ENCODE measurements at places on chromosomes 7 and 10.

DNA sequence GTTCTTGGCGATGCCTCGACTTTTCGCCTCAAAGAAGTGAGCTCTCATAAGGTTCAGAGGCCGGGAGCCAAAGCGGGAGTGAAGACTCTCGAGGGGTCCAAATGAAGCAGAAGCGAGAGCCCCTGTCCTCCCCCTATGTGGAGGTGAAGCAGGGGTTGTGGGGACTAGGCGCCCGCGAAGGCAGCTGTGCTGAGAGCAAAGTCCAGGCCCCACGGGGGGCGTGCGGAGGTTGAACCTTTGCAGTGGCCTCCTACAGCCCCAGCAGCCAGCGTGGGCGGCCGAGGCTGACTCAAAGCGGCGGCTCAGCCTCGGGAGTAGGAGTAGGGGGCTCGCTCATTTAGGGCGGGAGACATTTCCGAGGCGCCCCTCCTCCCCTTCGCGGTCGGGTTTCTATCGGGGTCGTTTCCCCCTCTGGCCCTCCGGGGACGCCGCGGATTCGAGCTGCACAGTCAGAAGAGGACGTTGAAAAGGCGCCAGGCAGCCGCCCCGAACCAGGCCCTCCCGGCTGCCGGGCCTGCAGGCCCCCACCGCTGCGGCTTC, 553 bp upstream of the ADD3 start:
- peaks cover 22% of the 10 kb centered on the region for H3K4me1 ChIP-seq
- H3K4me3 ChIP-seq = peak overlapping the region; percentile 67
- H3K36me3 ChIP-seq = no peaks in the 10 kb centered on the region
- H3K27ac ChIP-seq = no peak overlapping the region
- no peaks in the 10 kb centered on the region for H3K27me3 ChIP-seq

DNA sequence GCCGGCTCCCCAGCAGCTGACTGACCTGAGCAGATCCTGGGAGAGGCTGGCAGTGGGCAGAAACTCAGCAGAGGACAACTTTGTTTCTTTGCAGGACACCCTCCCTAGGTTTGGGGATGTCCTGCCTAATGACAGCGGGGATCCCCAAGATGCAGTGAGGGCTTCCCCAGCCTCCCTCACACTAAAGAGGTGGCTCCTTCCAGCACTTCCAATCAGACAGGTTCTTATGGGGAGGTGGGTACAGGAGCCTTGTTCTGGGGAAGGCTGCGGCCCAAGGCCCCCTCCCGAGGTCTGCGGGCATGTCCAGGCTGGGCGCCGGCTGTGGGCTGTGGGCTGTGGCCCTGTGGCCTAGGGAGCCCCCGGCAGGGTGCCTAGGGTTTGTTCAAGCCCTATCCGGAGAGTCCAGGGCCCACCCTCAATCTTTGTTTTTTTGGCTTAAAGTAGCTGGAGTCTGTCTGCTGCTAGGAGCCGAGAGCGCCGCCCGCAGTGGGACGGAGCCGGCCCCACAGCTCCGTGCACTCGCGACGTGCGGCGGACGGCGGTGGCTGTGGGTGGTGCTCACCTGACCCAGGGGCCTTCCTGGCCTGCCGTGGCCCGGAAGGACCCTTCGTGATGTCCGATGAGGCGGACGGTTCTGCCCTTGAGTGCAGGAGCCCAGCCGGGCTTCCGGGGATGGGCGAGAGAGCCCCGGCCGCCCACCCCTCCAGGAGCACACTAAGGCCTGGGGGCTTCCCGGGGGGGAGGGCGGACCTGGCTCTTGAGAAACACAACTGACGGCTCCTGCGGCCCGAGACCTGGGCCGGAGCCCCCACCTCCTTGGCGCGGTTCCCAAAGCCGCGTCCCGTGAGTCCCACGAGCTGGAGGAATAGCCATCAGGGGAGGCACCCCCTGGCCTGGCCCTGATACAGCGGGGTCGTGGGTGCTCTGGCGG, 57.2 kb downstream of the PDGFA start:
- no peaks in the 10 kb centered on the region for H3K27me3 ChIP-seq
- peak; percentile 42 for DNase-seq
- H3K4me3 ChIP-seq = no peak overlapping the region
- no peak overlapping the region for H3K27ac ChIP-seq

DNA sequence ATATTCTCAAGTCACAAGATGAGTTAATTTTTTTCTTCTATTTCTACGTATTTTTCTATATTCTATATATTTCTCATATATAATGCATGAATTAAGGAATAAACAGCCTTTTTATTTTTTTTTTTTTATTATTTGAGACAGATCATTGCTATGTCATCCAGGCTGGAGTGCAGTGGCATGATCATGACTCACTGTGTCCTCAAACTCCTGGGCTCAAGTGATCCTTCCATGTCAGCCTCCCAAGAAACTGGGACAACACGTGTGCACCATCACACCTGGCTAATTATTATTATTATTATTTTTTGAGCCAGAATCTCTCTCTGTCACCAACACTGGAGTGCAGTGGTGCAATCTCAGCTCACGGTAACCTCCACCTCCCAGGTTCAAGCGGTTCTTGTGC, 1.5 kb downstream of the CLDN12 start:
- H3K4me3 ChIP-seq = no peak overlapping the region
- H3K27me3 ChIP-seq = no peaks in the 10 kb centered on the region
- H3K4me1 ChIP-seq = peaks cover 9% of the 10 kb centered on the region
- H3K27ac ChIP-seq = peak overlapping the region; percentile 86
- DNase-seq = no peak

DNA sequence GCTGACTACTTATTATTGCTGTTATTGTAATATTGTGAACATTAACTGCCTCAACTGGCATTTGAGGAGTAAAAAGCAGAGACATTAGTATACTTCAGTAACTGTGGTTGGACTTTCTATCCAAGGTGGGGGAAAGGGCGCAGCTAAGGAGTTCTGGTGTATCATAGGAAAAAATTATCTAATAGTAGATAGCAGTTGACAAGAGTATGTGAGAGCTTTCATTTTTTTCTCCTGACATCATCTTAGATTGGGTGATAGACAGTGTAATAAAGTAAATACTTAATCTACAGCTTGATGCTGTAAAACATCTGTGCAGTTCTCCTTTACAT, 68.9 kb downstream of the PHTF2 start:
- DNase-seq = no peak
- no peaks in the 10 kb centered on the region for H3K27me3 ChIP-seq
- no peak overlapping the region for H3K4me3 ChIP-seq
- peak overlapping the region; percentile 80 for H3K27ac ChIP-seq
- H3K36me3 ChIP-seq = no peaks in the 10 kb centered on the region

DNA sequence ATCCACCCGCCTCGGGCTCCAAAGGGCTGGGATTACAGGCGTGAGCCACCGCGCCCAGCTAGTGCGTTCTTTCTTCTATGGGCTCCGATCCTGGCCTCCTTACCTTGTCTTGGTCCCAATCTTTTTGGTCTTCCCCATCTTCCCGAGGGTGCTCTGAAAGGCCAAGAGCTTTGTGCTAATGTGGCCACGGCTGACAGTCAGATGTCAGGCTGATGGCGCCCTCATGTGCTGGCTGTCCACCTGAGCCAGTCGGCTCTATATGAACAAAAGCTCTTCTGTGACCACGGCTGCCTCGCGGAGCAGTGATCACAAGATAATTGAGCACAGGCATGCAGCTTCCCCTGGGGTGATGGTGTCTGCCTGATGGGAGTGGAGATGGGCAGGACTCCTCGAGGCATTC, 11.0 kb upstream of the AHCYL2 start:
- no peaks in the 10 kb centered on the region for H3K27me3 ChIP-seq
- H3K27ac ChIP-seq = no peak overlapping the region
- H3K36me3 ChIP-seq = no peaks in the 10 kb centered on the region
- H3K4me1 ChIP-seq = no peaks in the 10 kb centered on the region
- no peak for DNase-seq

DNA sequence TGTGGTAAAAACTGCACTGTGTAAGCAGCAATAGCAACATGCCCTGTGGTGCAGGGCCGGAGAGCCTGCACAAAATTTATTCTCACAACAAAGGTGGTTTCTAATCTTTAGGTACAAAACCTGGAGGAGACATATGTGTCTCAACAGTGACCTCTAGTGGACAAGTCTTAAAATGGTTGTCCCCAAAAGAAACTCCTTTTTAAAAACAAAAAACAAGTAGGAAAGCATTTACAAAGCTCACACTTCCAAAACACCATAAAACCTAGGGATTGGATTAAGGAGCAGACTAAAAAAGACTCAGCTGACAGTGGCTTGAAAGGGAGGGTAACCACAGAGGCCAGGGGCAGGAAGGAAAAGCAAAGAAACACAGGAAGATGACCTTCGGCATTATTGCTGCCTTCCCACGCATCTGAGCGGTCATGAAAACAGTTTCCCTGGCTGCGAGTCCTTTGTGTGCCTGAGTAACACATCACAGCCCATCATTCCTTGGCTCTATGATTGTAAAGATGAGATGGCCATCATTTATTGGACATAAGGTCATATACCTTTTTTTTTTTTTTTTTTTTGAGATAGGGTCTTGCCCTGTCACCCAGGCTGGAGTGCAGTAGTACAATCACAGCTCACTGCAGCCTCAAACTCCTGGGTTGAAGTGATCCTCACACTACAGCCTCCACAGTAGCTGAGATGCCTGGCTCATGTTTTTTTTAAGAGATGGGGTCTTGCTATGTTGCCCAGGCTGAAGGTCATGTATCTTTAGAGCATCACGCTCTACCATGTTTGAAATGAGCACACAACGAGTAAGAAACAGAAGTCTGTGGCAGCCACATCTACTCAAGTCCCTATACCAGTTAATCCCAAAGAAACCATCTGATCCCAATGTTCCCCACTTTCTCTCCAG, 39.5 kb downstream of the RSU1 start:
- H3K4me1 ChIP-seq = no peaks in the 10 kb centered on the region
- no peak overlapping the region for H3K27ac ChIP-seq
- DNase-seq = no peak
- H3K27me3 ChIP-seq = no peaks in the 10 kb centered on the region
- H3K4me3 ChIP-seq = no peak overlapping the region
- H3K36me3 ChIP-seq = 0 out of 2 replicates have a peak, but pooled peaks cover 3% of the 10 kb centered on the region

GRCh38 chr7:50814166-50814565, 31.5 kb upstream of the GRB10 start:
- H3K4me1 ChIP-seq = peaks cover 8% of the 10 kb centered on the region
- DNase-seq = no peak
- H3K4me3 ChIP-seq = no peak overlapping the region
- no peak overlapping the region for H3K27ac ChIP-seq

DNA sequence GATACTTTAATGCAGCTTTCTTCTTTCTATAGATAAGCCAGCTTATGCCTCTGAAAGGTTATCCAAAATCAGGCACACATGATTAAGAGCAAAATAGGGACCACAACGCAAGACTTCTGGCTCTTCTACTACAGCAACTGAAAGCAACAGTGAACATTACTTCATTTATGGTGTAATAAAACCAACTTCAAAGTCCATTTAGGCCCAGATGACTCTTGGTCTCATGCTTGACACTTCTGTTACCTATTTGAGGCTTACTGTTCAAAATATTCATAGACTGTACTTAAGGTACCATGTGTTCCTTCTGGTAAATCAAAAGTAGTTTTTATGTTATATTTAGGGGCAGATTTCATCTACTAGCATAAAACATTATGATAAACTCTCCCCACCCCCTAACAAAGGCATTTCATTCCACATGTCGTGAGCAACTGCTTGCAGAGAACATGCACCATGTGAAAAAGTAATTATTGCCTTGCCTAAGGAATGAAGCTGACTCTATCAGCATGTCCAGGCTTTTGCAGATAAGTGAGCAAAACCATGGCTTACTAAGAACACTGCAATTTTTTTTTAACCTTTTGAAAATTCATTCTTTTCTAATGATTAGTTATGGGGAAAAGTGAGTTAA, 154.9 kb upstream of the ITGB1 start:
- no peaks in the 10 kb centered on the region for H3K27me3 ChIP-seq
- DNase-seq = no peak
- H3K36me3 ChIP-seq = no peaks in the 10 kb centered on the region
- H3K4me3 ChIP-seq = no peak overlapping the region

DNA sequence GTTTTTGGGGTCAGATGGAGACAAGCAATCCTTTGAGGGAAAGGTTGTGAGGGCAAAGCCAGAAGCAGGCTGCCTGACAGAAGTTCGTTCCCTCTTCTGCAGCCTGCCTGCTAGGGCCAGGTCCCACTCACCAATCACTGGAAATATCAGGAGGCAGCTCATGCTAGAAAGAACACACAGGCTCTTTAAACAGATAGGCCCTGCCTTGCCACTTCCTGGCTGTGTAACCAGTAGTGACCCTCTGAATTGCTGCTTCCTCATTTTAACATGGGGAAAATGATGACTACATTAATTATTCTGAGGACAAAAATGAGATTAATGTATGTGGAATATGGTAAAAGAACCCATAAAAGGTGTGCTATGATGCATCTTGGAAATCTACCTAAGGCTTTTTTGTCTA, 50.5 kb upstream of the MRLN start:
- H3K4me3 ChIP-seq = no peak overlapping the region
- no peaks in the 10 kb centered on the region for H3K27me3 ChIP-seq
- peaks cover 69% of the 10 kb centered on the region for H3K36me3 ChIP-seq
- H3K27ac ChIP-seq = no peak overlapping the region
- DNase-seq = no peak
- H3K4me1 ChIP-seq = no peaks in the 10 kb centered on the region

GRCh38 chr10:3255075-3255474, 82.5 kb upstream of the PITRM1 start:
- H3K4me3 ChIP-seq = no peak overlapping the region
- no peak overlapping the region for H3K27ac ChIP-seq
- no peaks in the 10 kb centered on the region for H3K4me1 ChIP-seq
- no peaks in the 10 kb centered on the region for H3K36me3 ChIP-seq
- no peak for DNase-seq
- no peaks in the 10 kb centered on the region for H3K27me3 ChIP-seq

GRCh38 chr10:79350407-79351154, 3.3 kb downstream of the PPIF start:
- H3K4me3 ChIP-seq = no peak overlapping the region
- peaks cover 3% of the 10 kb centered on the region for H3K4me1 ChIP-seq
- peaks cover 71% of the 10 kb centered on the region for H3K36me3 ChIP-seq
- no peak for DNase-seq
- H3K27me3 ChIP-seq = no peaks in the 10 kb centered on the region
- no peak overlapping the region for H3K27ac ChIP-seq

DNA sequence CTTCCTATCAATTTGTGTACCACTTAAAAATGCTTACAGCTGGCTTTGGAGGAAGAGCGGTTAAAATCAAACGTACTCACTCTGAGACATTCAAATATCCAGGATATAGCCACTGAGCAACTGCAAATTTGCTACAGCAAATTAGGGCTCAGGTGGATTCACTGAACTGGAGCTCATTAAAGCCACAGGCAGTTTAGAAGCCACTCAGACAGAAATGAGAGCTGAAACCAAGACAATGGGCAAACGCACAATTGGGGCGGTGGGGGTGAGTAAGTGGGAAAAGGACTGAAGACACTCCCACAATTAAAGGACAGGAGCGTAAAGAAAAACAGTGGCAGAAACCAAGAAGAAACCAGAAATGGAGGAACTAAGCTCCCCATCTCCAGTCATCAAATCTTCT, 20.5 kb downstream of the MPP7 start:
- H3K27ac ChIP-seq = no peak overlapping the region
- no peak for DNase-seq
- H3K36me3 ChIP-seq = no peaks in the 10 kb centered on the region

- DNase-seq = no peak
- H3K4me3 ChIP-seq = no peak overlapping the region
- peaks cover 33% of the 10 kb centered on the region for H3K36me3 ChIP-seq
- no peak overlapping the region for H3K27ac ChIP-seq
These were observed 33.9 kb downstream of the LRRC4 start for GRCh38 chr7:127997226-127997922.
